ENCODE measurements at places on chromosomes 1 and 21.

DNA sequence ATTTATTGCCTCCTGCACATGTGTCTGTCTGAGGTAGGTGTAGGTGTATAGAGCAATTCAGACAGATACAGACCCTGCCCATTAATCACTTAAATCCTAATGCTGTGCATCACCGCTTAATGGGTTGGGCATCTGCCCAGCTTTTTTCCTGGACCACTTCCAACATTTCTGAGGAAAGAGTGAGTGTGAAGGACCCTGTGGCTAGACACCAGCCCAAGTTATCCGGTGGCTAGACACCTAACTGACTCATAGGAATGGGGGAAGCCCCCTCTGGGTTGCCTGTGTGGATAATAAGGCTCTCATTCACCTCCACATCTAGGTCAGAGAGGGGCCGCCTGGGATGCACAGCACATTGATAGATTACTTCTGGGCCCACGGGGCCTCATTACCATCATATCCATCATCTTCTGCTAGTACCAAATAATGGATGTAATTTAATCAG lies 121.1 kb upstream of the RAVER2 start:
- no peak for DNase-seq

DNA sequence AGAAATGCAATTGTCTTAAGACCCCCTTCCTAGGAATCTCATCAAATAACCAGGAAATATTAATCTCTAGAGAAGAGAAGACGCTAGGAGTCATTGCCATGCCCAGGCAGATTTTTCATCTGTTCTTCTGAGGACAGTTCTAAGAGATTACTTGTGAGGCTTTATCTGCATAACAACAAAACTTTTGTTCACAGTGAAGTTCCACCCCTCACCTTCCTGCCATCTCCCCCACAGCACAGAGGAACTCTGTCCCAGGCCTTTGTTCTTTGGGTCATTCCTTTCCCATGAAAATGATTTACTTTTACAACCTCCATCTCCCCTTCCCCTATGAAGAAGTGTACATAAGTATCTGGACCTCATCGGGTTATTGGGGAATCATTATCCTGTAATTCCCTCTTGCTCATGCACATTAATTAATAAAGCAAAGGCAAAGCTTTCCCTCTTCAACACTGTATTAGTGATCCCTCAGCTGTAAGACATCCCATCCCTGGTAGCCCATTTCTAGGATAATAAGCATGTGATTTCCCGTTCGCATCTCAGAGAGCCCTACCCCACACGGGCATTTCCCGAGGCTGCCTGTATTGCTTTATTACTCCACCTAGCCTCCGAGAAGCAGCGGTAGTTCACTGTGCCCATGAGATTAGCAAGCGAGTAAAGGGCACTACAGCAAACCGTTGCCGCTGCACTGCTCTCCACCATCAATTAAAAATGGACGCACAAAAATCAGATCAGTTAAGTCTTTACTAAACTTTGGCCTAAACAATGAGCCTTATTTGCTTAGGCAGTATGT lies 384.4 kb upstream of the CAMK1G start:
- DNase-seq, result no peak

- no peak for DNase-seq
These were observed 2.4 kb downstream of the FBXO42 start for GRCh38 chr1:16349847-16350406.

DNA sequence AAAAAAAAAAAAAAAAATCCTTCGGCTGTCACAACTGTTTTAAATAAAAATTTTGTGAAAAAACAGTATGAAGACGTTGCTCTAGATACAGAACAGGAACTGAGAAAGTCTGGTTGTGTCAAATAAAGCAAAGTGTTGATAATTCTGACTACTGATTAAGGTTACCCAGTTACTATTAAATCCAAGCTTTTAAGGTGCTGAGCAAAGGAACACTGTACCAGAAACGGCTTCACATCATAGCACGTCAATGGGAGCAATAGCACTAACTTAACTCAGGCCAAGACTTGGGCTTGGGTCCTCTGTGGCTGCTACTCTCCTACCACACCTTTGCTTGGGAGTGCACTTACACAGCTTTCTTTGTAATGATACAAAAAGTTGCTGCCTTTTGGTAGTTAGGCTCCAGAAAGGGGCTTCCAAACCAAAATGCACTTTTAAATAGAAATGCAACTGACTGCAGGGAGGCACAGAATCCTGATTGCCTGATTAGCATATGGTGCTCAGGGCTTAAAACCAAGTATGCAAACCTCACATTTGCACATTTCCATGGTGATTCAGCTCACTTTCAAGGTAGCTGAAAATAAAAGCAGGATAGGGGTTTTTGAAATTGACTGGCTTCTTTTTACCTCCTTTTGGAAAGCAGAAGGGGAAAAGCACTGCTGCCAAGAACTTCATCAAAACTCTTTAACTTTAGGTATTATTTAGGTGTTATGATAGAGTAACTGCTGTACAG lies 6.3 kb downstream of the MCL1 start:
- no peak for DNase-seq

- no peak for DNase-seq
These were observed 119.6 kb downstream of the USH2A start for GRCh38 chr1:216303690-216304089.

DNA sequence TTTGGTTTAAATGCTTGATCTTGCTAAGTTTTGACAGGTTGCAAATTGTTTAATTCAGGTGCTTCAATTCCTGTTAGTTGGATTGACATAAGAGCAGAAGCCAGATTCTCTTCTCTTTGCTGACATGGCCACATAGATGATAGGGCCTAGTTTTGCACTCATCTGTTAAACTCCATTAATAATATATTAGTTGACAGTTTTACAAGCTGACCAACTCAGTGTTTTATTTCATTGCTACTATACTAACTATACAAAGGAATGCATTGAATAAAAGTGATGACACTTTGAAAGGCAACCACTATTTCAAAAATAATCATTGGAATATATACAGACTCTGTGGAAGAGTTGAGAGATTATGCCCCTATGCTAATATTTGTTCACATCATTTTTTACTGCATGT lies 255.6 kb upstream of the DPYD start:
- DNase-seq, result no peak

- no peak for DNase-seq
These were observed 26.2 kb downstream of the MPZL1 start for GRCh38 chr1:167747988-167748387.

DNA sequence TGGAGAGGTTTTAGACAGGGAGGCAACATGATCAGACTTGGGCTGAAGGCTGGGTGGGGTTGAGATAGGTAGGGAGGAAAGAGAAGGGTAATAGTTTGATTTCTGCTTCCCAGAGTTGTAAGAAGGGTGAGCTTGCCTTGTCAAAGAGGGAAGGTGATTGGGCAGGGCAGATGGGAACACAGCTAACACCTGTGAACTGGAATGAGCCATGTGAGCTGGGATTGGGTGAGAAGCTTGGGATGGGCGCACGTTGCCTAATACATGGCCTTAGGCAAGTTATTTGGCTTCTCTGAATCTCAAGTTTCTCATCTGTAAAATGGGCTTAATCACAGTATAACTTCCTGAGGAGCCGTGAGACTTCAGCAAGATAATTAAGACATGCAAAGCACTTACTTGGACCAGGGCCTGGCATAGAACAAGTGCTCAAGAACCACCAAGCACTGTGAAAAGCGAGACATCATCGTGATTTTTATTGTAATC lies 33.8 kb upstream of the ID3 start:
- no peak for DNase-seq

DNA sequence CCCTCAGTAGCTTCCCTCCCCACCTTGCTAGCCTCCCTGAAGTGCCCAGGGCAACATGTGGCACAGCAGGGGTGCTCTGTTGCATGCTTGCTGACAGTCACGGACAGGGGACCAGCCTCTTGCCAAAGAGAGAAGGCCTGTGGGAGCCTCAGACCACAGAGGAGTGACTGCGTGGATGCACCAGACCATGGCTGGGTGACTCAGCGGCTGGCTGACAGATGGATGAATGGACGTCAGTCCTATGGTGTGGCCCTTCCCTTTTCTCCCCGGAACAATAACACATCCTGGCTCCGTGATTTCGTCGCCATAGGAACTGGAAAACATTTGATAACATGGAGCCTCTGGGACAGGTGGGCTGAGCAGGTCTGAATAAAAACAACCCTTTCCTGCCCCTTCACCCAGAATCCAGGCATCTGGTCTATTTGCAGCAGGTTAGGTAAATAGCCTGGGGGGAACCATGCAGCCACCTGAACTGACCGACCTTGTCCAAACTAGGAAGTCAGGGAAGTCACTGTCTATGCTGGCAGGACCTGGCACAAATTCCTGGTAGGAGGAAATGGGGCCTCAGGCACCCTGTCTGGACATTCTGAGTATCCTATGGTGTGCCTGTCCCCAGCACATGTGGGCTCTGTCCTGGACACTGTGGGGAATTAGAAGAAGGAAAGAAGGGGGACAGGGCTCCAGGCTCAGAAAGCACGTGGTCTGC lies 53.3 kb downstream of the NENF start:
- DNase-seq, result no peak

DNA sequence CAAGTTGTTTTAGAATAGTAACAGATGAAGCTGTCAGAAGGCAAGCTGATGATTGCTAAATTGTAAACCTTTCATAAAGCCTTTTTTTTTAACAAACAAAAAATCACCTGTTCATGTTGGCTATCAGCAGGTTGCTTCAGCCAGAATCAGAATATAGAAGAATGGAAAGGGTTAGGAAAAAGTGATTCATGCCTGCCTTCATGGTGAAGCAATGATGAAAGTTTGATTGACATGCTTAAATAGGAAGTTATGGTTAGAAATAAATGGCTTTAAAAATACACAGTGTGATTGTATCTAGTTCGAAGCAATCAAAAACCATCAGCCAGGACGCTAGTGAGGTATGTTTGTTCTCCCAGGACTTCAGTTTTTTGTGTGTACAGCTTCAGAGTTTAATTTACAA lies 37.9 kb downstream of the GABPA start:
- no peak for DNase-seq

DNA sequence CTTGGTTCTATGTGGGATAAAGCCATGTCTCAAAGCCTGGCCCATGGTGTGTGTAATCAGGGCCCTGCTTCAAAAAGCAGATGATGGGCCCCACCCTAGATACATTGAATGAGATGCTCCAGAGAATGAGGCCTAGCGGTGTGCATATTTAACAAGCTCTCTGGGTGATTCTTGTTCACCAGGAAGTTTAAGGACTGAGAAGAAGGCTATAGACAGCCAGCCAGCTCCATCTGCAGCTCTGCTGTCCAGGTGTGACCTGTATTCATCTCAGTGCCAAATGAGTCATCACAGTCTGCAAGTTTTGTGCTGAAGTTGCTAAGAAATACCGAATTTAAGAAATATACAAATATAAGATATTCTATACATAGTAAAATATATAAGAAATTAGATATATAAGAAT lies 182.0 kb upstream of the RUNX1 start:
- DNase-seq, result no peak

GRCh38 chr1:27863538-27863915 lies 8.8 kb upstream of the THEMIS2 start:
- no peak for DNase-seq

- DNase-seq, result peak; percentile 78
These were observed 59.8 kb downstream of the TOR1AIP2 start for GRCh38 chr1:179817789-179818188.

GRCh38 chr1:209866201-209866600 lies 38.4 kb downstream of the UTP25 start:
- DNase-seq, result no peak

GRCh38 chr1:153546371-153546770 lies 765 bp upstream of the S100A4 start:
- no peak for DNase-seq

- DNase-seq, result no peak
These were observed 5.2 kb downstream of the LEPR start for GRCh38 chr1:65425697-65426096.

DNA sequence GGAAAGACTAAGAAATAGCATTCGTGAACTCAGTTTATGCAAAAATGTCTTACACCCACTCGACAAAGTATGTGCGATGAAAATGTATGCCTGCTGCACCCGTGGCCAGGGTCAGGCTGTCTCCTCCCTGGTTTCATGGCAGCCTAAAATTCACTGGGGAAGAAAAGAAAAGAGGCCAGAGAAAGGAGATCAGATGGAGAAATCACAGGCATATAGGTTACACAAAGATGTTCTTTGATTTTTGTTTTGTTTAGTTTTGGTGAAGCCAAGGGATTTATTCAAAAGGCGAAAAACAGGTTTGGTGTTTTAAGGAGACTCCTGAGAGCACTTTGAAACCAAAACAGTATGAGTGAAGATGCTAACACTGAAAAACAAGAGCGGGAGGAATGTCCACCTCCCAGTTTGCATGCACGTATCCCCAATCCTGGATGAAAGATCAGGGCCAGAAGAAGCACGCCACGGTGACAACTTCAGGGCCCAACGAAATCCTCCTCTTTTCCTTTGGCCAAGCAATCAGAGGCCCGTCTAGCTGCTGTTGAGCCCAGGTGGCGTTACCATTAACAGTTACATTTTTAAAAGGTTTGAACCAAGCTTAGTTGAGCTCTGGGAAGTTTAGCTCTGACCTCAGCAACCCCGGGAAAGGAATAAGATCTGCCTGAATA lies 992 bp upstream of the SSX2IP start:
- no peak for DNase-seq

GRCh38 chr1:234396871-234397270 lies 23.6 kb downstream of the COA6 start:
- no peak for DNase-seq

DNA sequence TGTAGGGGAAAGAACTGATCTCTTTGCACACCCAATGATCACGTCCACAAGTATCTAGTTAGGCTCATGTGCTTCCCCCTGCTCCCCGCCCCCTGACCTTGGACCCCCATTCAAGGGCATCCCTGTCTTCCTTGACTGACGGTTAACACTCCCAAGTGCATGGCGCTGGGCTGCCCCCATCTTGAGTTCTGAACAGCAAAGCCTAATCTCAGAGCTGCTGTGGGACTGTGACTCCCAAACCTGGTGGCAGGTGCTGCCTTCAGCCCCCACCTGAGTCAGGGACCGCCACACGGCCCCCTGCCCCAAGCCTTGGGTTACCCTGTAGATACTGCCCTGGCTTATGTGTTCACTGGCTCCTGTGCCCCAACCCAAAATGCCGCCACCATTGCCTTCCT lies 925 bp downstream of the TNNI1 start:
- DNase-seq, result no peak

DNA sequence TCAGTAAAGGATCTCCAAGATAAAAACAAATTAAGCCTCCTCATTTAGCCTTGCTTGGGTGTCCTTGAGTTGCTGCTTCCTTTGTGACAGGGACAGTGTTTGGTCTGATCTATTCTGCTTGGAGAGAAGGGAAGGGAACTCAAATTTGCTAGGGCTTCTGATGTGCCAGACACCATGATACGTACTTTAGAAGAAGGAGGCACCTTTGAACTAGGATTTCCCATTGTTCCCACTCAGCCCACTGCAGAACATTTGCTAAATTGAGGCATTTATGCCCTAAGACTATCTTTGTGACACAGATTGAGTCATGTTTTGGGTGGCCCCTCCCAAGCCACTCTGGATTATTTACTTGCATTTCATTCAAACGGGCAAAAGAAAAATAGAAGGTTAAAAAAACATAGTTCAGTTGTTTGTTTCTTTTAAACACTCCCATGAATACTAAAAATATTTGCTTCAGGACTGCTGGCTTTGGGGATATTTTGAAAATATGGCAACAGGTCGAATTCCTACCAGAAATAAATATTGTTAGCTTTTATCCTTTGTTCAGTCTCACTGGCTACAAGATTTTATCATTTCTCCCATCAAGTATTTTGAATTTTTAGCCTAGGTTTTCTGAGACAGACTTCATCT lies 81.9 kb upstream of the WLS start:
- DNase-seq, result no peak

GRCh38 chr1:7516341-7516740 lies 254.8 kb upstream of the VAMP3 start:
- peak; percentile 41 for DNase-seq
